Transverse colon (tissue), 4 donors: ENCODE measurements at places on chromosomes 3 and 15. TPM values are rescaled to one million over a fixed set of nuclear protein-coding genes. Genes with fewer than 3 reads are reported as not detected.

AADAC gene
- total RNA-seq, result not detected

DNA sequence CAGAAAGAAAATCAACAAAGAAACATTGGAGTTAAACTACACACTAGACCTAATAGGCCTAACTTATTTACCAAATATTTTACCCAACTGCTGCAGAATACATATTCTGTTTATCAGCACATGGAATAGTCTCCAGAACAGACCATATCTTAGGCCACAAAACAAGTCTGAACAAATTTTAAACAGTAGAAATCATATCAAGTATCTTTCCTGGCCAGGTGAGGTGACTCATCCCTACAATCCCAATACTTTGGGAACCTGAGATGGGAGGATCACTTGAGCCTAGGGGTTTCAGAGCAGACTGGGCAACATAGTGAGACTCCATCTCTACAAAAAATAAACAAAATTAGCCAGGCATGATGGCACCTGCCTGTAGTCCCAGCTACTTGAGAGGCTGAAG, 18.1 kb upstream of the KPNA4 start:
- no peak for DNase-seq

DNA sequence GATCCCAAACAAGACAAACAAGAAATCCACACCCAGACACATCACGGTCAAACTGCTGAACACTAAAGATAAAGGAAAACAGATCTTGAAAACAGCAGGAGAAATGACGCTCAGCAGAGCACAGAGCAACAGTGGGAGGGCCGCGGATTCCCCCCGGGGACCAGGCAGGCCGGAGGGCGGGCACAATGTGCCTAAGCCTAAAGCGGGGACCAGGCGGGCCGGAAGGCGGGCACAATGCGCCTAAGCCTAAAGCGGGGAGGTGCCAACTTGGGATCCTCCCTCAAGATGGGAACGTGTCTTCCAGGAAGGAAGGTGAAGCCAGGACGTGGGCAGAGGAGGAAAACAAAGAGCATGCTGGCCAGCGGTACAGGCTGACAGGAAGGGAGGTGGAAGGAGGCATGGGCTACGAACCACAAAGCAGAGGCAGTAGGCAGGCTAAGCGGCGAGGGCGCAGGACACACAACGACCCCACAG, 31.1 kb downstream of the CYFIP1 start:
- DNase-seq, result peak; percentile 33

DNA sequence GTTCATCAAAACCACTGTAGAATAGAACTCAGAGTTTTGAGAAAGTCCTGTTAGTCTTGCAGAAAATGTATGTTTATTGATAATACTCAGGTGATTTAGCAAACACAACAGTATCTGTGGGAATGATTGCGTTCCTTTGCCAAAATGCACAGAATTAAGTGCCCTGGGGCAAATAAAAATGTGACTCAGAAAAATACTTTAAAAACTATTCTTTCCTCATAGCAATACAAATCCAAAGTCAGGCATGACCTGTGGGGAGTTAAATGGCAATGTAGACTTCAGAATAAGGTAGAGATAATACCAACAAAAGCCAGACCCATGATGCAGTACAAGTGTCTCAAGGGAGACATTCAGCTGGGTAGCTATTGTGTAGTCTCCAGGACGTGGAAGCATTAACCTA, 72.3 kb upstream of the SNTN start:
- no peak for DNase-seq

GRCh38 chr15:68687136-68687735, 108.4 kb downstream of the CORO2B start:
- no peak for DNase-seq

GRCh38 chr15:94263341-94264273, 32.2 kb downstream of the MCTP2 start:
- no peak for DNase-seq

DNA sequence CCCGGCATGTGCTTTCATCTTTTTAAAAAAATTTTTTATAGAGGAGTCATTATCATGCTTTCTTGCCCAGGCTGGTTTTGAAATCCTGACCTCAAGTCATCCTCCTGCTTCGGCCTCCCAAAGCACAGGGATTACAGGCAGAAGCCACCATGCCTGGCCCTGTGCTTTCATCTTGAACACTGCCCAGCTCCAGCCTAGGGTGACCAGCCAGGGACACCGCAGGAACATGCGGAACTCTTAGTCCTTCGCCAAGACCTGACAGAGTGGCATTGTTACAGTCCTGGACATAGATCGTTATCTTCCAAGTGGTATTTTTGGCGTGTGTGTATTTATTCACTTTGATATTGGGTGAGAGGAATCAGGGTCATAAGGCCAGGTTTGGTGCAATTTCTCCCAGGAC, 7.9 kb upstream of the FURIN start:
- DNase-seq, result no peak

DNA sequence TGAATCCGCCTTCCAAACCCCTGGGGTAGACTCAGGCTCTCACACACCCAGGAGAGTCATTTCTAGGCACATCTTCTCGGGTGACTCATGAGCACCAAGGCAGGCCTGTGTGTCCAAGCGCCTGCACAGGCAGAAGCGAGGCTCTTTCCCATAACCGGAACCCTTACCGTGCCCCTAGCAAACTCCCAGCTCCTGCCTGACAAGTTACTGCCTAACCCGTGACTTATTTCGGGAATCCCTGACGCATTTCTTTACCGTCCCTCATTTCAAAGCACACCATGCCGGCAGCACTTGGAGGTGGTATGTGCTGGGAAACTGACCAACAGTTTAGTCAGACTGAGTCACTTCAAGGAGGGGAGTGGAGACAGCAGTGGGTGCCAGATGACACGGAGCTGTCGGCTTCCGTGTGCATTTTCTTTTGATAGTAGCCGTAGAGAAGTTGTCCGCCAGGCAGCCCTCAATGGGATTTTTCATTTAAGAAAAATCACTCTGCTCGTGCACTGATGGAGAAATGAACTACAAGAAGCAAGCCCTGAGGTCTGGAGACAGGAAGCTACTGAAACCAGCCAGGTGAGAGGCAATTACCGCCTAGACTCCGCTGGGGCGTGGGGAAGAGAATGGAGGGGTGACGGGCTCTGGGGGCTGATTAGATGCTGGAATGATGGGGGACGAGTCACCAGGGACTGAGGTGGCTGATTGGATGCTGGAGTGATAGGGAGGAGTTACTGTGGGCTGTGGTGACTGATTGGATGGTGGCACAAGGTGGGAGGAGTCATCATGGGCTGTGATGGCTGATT, 17.3 kb upstream of the HRH1 start:
- peak; percentile 37 for DNase-seq
